Stimulated activated CD4-positive, alpha-beta T cell treated with anti-CD3 and anti-CD28 coated beads, TNF-alpha, amount 100 ng/mL, for 1 hour (primary cell): ENCODE measurements at places on chromosomes 1 and 21.

GRCh38 chr1:109714661-109715372 is 2.8 kb downstream of the GSTM5 start:
- DNase-seq = no peak

- no peak for DNase-seq
These were observed 197.0 kb upstream of the EDN2 start for GRCh38 chr1:41681331-41682098.

DNA sequence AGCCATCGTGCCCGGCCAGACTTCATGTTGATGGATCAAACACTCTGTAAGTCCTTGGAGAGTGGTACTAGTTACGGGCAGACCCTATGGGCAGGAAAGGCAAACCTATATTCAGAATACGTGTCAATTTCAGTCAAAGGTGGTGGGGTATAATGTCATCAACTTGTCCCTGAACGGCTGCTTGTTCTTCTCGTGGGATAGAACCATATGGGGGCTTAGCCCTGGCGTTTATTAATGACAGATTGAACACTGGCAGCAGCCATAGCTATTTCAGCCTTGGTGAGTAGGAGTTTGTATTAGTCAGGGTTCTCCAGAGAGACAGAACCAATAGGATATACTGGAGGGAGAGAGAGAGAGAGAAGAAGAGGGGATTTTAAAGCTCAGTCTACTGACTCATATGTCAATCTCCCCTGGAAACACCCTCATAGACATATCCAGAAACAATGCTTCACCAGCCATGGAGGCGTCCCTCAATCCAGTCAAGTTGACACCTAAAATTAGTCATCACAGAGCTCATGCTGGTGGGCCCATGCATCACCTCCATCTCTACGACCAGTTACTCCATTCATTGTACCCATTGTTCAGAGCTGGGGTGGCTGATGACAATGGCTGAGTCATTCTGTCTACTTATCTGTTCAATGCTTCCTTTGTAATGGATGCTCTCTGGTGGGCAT is 16.1 kb upstream of the AQP10 start:
- DNase-seq = peak; percentile 6

GRCh38 chr1:73821520-73821919 is 376.5 kb downstream of the LRRIQ3 start:
- DNase-seq = no peak

GRCh38 chr1:224251741-224252146 is 68.7 kb downstream of the DEGS1 start:
- DNase-seq = no peak
